NCI-H2081 treated with DMSO at 0.1 percent for 48 hours (cell line): ENCODE measurements at places on chromosomes 7 and 10.

- no peak for DNase-seq
Measured at GRCh38 chr7:51321961-51322515, 5.4 kb upstream of the COBL start.

- no peak for DNase-seq
Measured at GRCh38 chr7:139799586-139799985, 21.8 kb upstream of the HIPK2 start.

DNA sequence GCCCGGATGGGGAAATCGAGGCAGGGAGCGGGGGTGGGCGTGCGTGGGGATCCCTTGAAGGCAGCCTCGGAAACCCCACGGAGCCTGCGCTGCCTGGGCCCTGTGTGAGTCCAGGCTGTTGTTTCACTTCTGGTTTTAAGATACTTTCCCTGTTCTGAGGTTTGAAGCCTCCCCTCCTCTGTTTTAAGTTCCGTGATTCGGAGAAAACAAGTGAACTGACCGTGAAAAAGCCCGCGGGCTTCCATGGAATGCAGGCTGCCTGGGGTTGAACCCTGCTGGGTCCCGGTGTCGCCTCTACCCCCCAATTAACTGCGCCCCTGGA is 401 bp downstream of the LRRC27 start:
- no peak for DNase-seq

DNA sequence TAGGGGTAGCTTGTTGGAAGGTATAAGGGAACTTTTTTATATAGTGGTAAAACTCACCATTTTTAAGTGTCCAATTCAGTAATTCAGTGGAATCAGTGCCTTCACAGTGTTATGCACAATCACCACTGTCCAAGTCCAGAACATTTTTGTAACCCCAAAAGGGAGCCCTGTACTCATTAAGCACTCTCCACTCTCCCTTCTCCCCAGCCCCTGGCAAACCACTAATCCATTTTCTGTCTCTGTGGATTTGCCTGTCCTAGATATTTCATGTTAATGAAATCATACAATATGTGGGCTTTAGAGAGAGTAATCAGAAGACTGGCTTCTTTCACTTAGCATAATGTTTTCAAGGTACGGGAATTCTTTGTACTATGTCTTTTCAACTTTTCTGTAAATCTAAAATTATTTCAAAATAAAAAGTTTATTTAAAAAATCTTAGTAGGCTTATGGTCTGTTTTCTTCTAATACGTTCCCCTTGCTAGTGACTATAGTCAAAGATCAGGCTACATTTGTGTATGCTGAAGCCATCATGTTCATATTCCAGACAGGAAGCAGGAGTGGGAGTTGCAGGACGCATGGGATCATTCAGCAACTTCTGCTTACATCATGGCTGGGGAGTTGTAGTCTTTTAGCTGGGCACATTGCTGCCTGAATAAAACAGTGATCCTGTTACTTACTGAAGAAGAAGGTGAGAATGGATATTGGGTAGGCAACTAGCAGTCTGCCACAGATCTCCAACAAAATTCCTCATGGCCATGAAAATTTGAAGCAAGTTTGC is 35.4 kb upstream of the TAX1BP1 start:
- no peak for DNase-seq

- no peak for DNase-seq
Measured at GRCh38 chr7:157028199-157028903, 17.9 kb upstream of the MNX1 start.

DNA sequence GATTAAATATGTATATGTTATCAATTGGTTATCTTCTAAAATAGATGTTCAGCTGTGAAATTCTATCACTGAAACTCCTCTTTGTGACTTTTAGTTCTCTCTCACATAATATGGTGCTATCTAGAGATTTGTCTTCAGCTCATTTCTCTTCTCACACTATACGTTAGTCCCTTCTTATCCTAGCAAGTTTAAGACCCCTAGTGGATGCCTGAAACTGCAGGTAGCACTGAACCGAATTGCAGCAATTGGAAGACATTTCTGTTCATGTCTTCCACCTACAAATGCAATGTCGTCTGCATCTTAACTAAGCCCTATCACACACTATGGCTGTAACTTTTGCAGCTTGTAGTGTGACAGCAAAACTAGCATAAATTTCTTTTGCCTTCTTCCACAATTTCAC is 442.7 kb upstream of the POM121L12 start:
- DNase-seq = no peak

DNA sequence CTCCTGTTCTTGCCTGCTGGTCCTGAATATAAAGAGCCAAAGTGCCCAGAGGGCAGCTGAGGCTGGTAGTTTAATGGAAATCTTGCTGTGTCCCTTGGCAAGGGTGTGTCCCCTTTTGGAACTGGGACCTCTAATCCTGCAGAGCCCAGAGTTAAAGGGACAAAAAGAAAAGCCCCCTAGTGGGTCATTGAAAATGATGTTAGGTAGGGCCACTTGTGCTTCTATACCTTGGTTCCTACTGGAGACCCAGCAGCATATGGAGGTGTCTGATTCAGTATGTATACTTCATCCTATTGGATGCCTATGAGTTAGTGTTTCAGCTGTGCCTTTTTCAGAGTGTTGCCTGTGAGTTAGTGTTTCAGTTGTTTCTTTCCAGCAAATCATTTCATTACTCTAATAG is 30.5 kb downstream of the TFAM start:
- DNase-seq = no peak

- DNase-seq = no peak
Measured at GRCh38 chr10:94407668-94408067, 5.3 kb downstream of the TBC1D12 start.

DNA sequence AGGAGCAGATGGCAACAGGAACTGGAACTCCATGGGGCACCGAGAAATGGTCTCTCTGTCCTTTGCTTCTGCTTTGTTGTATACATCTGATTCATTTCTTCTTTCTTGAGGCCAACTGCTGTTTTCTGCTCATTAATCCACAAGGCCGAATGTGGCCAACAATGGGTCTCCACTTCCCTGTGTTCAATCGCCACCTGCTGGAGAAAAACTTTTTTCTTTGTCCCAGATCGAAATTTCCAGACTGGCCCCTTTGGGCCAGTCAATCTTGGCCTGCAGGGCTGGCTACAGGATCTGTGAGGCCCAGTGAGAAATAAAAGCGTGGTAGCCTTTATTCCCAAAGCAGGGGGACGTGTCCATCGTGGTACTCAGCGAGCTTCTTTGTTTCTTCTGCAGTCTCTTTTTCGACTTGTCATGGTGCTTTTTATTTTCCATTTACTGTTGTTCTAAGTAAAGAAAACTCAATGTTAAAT is 58.8 kb downstream of the PARP12 start:
- DNase-seq = no peak

- DNase-seq = no peak
Measured at GRCh38 chr10:58823983-58824382, 311.3 kb downstream of the BICC1 start.

GRCh38 chr7:4073052-4073451 is 609.0 kb upstream of the FOXK1 start:
- no peak for DNase-seq

DNA sequence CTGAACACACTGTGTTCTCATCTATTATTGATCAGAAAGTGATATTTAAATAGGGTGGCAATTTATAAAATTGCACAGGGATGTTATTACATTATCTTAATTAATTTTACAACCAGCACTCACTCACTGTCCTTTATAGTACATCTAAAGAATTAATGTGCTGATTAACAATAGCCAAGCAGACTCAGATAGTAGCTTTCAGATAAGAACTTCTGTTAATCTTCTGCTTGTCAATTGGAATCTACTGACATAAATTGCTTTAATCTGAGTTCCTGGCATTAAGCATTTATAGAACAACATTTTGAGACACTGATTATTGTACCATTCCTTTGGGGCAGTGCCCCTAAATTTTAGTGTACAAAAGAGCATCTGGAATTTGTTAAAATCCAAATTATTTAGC is 408.9 kb downstream of the GRM8 start:
- DNase-seq = no peak

DNA sequence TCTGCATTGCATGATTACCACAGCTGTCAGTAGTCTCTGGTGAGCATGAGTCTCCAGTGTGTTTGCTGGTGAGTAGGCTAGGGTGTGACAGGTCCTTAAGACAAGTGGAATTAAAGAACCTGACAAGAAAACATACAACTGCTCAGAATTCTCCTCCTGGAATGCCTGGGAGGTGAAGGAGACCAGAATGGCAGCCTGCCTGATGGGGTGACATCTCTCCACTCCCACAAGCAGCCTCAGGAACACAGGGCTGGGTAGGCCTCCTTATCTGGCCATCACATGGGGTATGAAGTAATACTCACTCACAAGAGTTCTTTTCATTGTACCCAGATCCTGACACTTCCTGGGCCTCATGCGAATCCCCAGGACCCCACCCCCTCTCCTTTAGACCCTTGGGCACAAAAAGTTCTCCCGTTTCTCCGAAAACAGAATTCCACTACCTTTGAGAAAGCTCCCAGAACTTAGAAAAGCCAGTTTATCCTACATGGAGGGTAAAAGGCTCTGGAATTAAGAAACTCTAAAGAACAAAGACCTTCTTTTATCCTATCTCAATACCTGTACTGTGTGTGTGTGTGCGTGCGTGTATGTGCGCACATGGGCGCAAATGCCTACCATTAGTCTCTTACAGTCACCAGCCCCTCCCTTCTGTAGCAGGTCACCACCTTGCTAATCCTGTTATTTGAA is 33.4 kb upstream of the C1GALT1 start:
- DNase-seq = no peak

DNA sequence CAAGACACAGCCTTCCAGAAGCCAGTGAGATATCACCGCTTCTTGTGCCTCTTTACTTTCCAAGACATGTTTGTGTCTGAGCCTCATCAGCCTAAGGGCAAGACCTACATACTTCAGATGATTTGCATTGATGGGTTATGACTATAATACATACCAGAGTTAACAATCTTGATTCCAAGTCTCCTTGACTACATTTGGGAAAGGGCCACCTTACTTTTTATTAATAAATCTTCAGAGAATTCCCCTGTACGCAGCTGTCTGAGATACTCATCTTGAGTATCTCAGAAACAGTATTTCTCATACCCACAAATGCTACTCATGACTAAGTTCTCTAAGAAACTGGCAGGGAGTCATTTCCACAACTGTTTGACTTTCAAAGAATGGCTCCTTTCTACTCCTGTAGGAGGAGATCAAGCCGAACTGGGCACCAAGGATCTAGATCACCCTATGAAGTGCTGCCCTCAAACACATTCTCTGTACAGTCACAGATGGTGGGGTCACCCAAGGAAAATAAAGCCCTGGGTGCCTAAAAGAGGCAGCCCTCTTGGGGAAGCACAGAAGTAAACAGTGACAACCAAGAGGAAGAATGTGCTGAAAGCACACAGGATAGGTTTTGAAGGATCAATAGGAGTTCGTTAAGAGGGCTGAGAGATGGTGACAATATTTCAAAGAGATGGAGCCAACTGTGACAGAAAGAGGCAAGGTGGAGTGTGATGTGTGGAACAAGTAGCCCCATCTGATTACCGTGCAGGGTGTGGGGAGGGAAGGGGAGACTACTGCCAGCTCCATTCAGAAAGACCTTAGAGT is 138.9 kb downstream of the JAZF1 start:
- no peak for DNase-seq

GRCh38 chr10:91311601-91312381 is 91.3 kb downstream of the PCGF5 start:
- no peak for DNase-seq

GRCh38 chr10:1166828-1167275 is 110.7 kb downstream of the WDR37 start:
- no peak for DNase-seq

GRCh38 chr7:43522406-43523156 is 60.3 kb upstream of the STK17A start:
- no peak for DNase-seq
